ENCODE measurements at places on chromosomes 16 and 17. TPM values are rescaled to one million over a fixed set of nuclear protein-coding genes. Genes with fewer than 3 reads are reported as not detected.

SULT1A1 gene
- 15.0 TPM for total RNA-seq

CEP131 gene
- 8.8 TPM for total RNA-seq

NAA60 gene
- 34.6 TPM for total RNA-seq

VMP1 gene
- 466 TPM for total RNA-seq

KRT20 gene
- total RNA-seq: 2.4 TPM

KLHL10 gene
- 0.43 TPM for total RNA-seq

KRTAP2-2 gene
- total RNA-seq: not detected

AANAT gene
- total RNA-seq: 0.84 TPM

EVPLL gene
- total RNA-seq: not detected

PNPO gene
- total RNA-seq: 18.6 TPM

FADS6 gene
- 4.2 TPM for total RNA-seq

PIGL gene
- total RNA-seq: 35.9 TPM

TP53TG3 gene
- total RNA-seq: not detected

TSPAN10 gene
- total RNA-seq: 3.5 TPM

CCL1 gene
- total RNA-seq: not detected

ZPBP2 gene
- not detected for total RNA-seq

OR2C1 gene
- total RNA-seq: not detected

MARVELD3 gene
- total RNA-seq: 37.7 TPM

HNF1B gene
- total RNA-seq: 5.7 TPM

MYH3 gene
- 0.48 TPM for total RNA-seq

SULT1A2 gene
- 1.8 TPM for total RNA-seq

ZNF768 gene
- 37.6 TPM for total RNA-seq

NHERF2 gene
- 29.6 TPM for total RNA-seq

VMO1 gene
- 0.33 TPM for total RNA-seq

TEKT1 gene
- total RNA-seq: 0.07 TPM
